ENCODE measurements at places on chromosomes 4 and X.

DNA sequence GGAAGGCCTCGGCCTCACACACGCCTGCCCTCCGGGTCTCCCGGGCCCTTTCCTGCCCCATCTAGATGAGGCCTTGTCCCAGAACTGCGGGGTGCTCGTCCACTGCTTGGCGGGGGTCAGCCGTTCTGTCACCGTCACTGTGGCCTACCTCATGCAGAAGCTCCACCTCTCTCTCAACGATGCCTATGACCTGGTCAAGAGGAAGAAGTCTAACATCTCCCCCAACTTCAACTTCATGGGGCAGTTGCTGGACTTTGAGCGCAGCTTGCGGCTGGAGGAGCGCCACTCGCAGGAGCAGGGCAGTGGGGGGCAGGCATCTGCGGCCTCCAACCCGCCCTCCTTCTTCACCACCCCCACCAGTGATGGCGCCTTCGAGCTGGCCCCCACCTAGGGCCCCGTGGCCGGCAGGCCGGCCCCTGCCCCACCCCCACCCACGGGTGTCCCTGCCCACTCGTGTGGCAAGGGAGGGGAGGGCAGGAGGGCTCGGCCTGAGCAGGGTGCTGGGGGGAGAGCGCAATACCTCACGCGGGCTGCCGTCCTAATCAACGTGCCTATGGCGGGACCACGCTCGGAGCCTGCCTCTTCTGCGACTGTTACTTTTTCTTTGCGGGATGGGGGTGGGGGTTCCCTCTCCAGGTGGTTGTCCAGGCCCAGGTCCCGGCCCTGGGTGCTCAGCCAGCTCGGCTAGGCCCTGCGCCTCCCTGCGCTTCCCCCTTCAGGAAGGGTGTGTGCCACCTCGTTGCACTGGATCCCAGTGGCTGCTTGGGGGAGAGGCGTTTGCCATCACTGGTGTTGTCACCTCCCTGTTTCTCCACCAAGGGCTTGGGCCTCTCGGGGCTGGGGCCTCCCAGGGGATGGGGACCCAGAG lies 3.1 kb downstream of the DUSP9 start:
- no peak for DNase-seq

DNA sequence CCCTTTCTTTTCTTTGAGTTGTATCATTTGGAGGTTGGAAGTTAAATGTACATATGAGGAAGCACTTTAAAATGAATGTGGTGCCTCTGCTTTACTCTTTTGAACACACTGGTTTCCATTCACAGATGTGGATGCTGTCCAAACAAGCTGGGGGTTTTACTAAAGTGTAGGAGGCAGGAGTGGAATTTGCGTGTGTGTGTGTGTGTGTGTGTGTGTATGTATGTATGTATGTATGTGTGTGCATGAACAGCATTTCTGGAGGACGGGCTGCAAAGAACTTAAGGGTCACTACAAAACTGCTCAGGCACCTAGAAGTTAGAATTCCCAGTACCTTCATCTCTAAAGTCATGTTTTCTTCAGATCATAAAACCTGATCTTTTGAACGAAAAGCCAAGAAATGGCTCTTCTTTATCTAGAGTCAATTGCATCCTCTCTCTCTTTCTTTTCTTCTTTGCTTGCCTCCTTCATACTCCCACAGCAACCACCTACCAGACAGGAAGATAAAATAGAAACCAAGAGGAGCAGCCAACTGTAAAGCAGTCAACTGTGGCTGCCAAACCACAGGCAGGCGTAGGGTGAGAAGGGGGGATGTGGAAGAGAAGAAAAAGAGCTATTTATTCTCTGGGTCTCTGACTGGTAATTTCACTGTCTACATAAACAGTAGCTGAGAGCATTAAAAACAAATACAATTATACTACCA lies 177.0 kb upstream of the RASGEF1B start:
- DNase-seq: no peak

DNA sequence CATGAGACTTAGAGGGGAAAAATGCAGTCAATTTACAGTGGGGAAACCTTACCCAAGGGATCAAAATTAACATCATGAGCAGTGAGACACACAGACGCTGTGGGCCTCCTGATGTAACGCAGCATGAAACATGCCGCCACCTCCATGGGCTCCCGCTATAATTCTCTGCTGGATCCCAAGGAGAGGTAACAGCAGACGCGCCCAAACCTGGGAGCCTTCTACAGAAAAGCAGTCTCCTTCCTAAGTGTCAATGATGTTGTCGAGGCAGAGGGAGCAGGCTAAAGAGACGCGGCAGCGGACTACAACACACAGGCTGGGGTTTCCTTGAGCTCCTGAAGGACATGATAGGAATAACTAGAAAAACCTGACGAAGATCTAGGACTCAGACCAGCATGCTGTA lies 142.3 kb downstream of the AFAP1 start:
- DNase-seq: no peak

GRCh38 chrX:93673056-93673868 lies at the start of gene NAP1L3:
Gene NAP1L3 (minus strand): TSS chrX:93673578. CDS start chrX:93673304, 274 bp downstream.
- DNase-seq: peak; percentile 64

DNA sequence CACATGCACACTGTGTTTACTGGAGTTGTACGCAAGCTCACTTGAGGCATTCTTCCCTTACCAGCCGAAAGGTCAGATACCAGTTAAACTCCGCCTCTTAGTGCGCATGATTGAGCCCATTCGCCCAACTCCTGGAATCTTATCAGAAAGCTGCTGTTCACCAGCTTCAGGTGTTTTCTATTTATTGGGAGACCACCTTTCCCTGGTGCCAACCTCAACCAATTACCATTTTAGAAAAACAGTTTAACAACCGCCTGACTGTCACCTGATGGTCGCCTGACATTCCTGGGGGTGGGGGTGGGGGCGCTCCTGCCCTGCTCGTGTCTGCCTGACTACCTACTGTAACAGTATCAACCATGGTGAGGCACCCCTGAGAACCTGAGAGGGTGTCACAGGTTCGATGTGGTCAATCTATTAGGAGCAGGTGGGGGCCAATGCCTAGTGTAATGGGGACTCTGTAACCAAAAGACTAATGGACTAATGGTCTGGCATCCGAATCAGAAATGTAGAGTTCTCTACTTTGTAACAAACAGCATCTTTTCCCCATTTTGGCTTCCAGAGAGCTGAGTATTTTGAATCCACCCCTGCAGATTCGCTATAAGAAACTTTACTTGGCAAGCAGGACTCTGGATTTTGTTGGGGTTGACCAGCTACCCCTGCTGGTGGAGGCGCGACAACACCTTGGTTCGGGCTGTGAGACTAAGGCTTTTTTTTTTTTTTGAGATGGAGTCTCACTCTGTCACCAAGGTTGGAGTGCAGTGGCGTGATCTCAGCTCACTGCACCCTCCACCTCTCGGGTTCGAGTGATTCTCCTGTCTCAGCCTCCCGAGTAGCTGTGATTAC lies 58.2 kb upstream of the ZNF157 start:
- peak; percentile 64 for DNase-seq

DNA sequence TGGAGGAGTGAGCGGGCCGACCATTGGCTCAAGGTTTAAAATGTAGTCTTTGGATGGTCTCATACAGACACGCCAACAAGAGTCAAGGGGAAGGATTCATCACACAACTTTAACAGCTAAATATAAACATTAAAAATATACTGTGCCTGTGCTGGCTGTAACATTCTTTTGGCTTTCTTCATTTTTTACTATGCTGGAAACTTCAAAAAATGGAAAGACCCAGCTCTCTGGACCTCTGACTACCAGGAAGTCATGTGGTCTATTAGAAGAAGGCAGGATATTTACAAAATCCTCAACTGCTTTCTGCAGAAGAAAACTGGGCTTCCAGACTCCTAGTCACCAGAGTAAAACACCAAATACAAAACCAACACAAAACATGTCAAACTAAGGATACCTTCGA lies 49.8 kb upstream of the KLF3 start:
- no peak for DNase-seq

GRCh38 chrX:133563705-133564104 lies 148.4 kb upstream of the GPC4 start:
- DNase-seq: no peak

- no peak for DNase-seq
These were observed 82.3 kb upstream of the KCNIP4 start for GRCh38 chr4:22030881-22031280.

- DNase-seq: peak; percentile 79
These were observed 31.6 kb downstream of the UBE2K start for GRCh38 chr4:39729557-39729956.

- DNase-seq: no peak
These were observed 174.0 kb upstream of the PRPS2 start for GRCh38 chrX:12617241-12617640.

GRCh38 chrX:43211570-43211969 lies 433.6 kb upstream of the PPP1R2C start:
- no peak for DNase-seq

DNA sequence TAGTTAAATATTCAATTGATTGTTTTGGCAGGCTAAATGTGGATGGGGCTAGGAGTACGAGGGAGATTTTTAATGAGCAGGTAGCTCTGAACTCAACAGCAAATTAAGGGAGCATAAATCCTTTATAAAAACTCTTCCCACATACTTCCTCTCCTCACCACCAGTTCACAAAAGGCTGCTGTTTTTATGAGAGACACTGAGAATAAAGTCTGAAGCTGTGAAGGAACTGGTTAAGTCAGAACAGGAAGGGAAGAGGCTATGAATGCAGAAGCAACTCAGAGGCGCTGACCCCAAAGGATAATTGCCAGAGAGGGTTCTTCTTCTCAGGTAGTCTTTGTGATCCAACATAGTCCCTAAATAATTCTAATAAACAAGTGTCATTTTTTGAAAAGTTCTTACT lies 406.1 kb downstream of the GPM6A start:
- DNase-seq: no peak

GRCh38 chrX:110403441-110404238 lies 45.0 kb downstream of the RTL9 start:
- DNase-seq: peak; percentile 71

GRCh38 chrX:114964374-114964773 lies 53.0 kb downstream of the IL13RA2 start:
- peak; percentile 21 for DNase-seq

- no peak for DNase-seq
These were observed 62.4 kb downstream of the ATXN3L start for GRCh38 chrX:13257223-13258051.

- no peak for DNase-seq
These were observed 195.8 kb downstream of the CLCN4 start for GRCh38 chrX:10352536-10352935.

GRCh38 chr4:169311643-169312365 lies 41.0 kb upstream of the SH3RF1 start:
- DNase-seq: peak; percentile 66

DNA sequence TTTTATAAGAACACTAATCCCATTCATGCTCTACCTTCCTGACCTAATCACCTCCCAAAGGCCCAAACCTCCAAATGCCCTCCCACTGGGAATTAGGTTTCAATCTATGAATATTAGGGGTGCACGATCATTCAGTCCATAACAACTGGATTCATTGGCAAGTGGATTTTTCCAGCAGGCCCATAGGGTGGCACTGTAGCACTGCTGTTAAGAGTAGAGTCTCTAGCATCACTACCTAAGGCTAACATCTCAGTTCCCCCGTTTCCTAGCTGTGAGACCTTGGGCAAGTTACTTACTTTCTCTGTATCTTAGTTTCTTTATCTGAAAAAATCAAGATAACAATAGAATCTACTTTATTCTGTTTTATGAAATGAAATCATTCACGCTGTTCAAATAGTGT lies 315.8 kb downstream of the STIM2 start:
- peak; percentile 3 for DNase-seq

GRCh38 chr4:10180927-10181744 lies 64.5 kb upstream of the WDR1 start:
- peak; percentile 32 for DNase-seq

GRCh38 chr4:173121076-173121561 lies 47.5 kb upstream of the GALNT7 start:
- DNase-seq: peak; percentile 62

- DNase-seq: peak; percentile 64
These were observed at the start of gene PABPC4L for GRCh38 chr4:134201216-134202161. Gene PABPC4L (minus strand): TSS chr4:134201789. CDS start chr4:134201019, 770 bp downstream.

DNA sequence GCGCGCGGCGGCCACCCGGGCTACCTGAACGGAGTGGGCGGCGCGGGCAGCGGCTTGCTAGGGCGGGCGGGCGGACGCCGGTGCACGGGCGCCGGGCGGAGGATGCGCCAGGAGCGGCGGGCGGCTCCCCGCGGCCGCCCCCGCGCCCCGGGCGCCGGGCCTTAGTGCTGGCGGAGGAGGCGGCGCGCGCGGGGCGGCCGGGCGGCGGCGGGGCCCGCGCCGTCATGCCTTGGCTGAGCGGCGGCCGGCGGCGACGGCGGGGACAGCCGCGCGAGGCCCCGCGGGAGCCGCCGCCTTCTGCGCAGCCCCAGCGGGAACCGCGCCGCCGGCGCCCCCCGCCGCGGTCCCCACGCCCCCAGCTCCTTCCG lies 48.2 kb downstream of the CLDN34 start:
- no peak for DNase-seq

DNA sequence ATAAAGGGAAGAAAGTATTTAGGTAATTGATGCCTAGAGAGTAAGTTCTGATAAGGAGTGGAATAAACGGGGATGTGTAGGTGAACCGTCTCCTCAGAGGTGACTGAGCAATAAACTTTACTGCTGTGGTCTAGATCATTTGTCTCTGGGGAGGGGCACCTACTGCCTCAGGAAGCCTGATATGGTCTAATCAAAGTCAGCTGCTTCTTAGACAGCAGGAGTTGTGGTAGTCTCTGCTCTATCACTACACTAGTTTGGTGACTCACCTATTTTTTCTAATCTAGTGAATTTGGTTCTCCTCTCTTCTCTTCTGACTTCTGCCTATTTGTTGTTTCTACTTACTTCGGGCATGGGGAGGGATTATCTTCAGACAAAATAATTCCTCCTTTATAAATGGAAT lies 95.1 kb upstream of the STIM2 start:
- peak; percentile 24 for DNase-seq

DNA sequence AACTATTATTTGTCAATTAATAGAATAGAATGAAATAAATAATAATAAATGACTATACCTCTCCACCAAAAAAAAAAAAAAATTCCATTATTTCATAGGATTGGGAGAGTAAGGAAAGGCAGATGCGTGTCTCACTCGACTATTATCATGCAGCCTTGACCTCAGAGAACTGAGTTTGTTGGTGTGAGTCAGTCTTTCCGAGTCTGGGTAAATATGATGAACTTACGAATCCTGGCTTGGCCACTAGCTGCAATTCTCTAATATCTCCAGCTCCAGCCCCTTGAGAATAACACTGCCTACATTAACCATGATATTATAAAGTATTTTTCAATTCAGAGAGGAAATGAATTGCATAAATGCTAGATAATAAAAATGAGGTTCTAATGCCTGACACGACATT lies 46.6 kb upstream of the DHX15 start:
- no peak for DNase-seq

DNA sequence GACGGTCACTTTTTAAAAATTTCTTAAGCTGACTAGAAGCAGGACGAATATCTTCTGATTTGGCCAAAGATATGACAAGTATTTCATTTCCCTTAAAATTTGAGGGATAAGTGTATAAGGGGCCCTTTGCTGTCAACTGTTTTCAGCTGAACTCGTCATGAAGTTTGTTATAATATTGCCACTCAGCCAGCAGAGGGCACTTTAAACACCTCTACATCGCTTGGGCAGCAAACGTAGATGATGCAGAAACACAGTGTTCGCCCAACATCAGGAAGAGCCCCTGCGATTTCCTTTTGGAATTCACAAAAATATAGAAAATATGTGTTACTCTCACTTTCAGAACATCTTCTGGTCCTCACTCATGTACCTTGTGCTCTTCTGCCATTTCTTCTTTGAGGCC lies 435.7 kb upstream of the FMR1 start:
- peak; percentile 3 for DNase-seq

- DNase-seq: no peak
These were observed 4.8 kb downstream of the MND1 start for GRCh38 chr4:153349206-153349805.

- no peak for DNase-seq
These were observed 11.5 kb downstream of the NDP start for GRCh38 chrX:43961699-43962098.

GRCh38 chrX:133852837-133853356 lies 132.5 kb downstream of the GPC3 start:
- DNase-seq: no peak

All from iris pigment epithelial cell (primary cell).